ENCODE measurements at places on chromosomes 1 and 21.

DNA sequence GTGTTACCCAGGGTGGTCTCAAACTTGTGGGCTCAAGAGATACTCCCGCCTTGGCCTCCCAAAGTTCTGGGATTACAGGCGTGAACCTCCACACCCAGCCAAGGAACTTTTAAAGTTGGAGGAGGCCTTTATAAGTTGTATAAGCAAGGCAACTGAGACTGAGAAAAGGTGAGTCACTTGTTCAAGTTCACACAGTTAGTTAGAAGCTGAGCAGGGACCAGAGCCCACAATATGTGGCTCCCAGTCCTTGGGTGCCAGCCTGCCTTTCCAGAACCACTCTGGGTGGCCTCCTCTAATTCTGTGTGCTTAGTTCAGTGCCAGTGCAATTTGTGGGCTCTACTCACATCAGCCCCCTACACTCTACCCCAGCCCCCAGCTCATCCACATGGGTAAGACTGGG, 3.7 kb downstream of the RAB25 start:
- no peak for DNase-seq

DNA sequence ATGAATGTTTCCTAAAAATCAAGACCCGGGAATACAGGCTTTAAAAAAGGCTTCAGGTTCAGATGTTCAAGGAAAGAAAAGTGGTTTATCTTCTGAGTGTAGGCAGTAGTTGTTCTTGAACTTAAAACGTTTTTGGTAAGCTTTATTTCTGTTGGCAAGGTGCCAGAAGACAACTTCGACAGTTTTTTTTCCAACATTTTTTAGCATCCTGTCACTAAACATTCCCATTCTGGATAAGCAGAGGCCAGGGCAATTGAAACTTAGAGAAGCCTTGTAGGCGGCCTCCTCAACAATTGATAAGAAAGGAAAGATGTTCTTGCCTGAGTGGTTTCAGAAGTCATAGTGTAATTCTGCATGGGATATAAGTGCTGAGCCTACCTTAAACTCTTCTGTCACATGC, 66.7 kb downstream of the PATJ start:
- no peak for DNase-seq

GRCh38 chr1:107877745-107878144, 87.2 kb downstream of the VAV3 start:
- DNase-seq = no peak

DNA sequence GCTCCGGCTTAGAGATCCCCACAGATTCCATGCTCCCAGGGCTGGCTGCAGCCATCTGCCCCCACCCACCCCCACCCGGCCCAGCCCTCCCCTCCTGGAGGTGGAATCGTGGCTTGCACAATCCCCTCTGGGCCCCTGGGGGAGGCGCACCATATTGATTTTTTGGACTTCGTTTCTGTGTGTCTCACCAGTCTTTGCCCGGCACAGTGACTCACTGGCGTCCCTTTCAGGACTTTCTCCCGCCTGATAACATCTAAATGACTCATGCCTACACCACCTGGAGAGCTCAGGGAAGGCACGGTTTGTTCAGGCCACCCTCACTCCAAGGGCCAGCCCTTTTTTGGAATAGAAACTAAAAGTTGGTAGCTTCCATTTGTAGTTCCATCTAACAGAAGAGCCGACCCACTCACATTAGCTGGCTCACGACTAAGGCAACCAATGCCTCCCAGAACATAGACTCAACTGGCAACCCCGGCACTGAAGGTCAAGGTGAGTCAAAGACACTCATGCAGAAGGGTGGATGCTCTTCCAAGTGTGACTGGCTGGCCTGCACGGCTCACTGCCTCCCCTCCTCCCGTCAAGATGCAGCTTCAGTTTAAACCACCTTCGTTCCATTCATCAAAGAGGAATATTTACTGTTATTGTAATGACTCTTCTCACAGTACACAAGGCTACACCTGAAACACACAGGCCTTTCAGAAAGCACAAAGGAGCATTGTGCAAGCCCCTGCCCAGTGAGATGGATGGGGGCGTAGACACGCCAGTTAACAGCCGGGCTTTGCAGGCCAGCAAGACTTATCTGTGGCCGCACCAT, 18.1 kb upstream of the ETS2 start:
- no peak for DNase-seq

- no peak for DNase-seq
Observed at GRCh38 chr21:19122356-19122755, 718.8 kb upstream of the TMPRSS15 start.
